ENCODE measurements at places on chromosomes 5 and 9.
A peak's percentile ranks its signal among the peaks of the same experiment; 100 is the strongest.

DNA sequence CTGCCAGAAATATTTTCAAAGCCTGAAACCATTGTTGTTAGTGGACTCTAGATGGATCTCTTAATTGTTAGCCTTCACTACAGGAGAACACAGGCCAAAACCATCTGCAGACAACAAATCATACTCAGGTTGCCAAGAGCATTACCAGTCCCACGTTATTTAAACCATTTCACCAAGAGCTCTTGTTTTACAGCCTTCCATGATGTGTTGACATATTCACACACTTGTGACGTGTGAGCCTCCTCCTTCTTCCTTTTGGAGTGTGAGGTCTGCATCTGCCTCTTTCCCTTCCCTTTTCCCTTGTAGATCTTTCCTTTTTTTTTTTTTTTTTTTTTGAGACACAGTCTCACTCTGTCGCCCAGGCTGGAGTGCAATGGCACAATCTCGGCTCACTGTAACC lies 279.0 kb downstream of the AUH start:
- no peak for DNase-seq

- DNase-seq, result peak; percentile 3
These were observed 7.7 kb downstream of the AOPEP start for GRCh38 chr9:94734054-94734754.

DNA sequence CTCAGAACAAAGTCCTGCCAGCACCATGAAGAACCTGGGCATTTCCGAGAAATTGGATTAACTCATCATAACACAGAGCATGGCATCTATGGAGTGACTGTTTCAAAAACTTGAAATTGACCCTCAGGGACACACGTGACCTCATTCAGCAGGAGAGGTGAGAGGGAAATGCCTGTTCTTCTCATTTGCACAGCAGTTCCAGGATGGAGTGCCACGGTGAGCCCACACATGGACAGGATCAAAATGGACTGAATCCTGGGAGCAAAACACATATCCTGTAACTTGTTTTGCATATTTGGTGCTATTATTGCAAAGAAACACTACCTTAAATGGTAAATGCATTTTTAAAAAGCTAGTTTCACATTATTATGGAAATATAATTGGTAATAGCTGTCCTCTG lies 256.1 kb upstream of the IRX2 start:
- no peak for DNase-seq

GRCh38 chr9:14517154-14517906 lies 175.9 kb downstream of the ZDHHC21 start:
- DNase-seq, result no peak

DNA sequence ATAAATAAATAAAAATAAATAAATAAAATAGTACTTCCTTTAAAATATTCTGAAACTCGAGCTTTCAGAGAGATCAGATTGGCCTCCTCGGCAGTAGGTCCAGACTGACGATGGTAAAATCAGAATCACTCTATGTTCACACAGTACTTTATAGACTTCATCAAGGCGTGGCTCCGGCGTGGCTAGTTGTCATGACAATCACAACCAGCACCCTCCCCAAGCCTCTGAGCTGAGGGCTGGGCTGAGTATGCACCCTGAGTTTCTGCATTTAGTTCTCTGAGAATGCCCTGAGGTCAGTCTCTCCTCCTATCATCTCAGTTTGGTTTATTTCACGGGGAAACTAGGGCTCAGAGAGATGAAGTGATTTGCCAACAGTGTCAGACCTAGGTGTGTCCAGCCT lies 43.3 kb upstream of the BARHL1 start:
- no peak for DNase-seq

DNA sequence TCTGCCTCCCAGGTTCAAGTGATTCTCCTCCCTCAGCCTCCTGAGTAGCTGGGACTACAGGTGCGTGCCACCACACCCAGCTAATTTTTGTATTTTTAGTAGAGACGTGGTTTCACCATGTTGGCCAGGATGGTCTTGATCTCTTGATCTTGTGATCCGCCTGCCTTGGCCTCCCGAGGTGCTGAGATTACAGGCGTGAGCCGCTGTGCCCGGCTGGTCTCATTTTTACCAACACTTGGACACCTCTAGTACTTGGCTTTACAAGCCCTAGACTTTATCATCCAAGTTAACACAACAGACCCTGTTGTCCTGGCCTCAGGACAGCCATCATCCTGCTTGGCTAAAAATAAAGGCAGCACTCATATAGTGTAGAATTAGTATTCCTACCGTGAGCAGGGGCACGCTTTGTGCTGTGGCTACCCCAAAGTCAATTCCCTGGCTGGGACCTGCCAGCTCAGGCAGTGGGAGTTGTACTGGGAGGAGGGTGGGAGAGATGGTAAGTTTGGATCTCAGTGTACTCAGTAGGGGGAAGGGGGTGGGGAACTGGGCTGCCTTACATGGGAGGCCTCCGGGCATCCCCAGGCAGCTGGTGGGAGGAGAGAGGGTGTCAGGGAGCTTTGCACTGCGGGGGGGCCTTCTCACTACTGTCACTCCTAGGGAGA lies 6.6 kb downstream of the PDZD2 start:
- no peak for DNase-seq

DNA sequence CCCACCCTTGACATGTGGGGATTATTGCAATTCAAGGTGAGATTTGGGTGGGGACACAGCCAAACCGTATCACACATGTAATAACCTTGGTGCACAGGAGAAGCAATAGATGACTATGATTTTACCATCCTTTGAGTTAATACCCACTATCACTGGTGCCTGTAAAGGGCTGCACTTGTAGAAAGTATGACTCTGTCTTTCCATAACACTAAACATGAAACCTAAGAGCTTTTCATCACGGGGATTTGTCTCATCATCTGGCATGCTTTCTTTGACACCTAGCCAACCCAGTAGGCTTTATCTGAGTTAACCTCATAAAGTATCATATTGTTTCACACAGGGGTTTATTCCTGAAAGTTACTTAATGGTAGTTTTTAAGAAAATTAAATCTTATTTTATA lies 188.9 kb upstream of the TNC start:
- no peak for DNase-seq

DNA sequence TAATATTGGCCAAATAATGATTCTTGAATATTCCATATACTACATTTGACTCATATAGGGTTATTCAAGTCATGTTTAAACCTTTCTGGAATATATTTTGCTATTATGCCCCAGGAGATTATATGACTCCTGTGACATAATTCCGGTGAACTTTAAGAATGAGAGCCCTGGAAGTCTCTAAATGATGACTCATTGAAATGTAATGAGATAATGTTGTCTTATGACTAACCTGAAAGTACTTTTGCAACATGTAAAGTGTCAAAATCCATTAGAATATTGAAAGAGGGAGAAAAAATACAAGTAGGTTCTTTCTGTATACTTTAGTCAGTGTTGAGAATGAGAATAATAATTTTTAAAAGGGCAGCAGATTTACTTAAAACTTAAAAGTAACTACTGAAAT lies 830.4 kb downstream of the MAT2B start:
- no peak for DNase-seq

GRCh38 chr5:87722286-87722685 lies 309.6 kb upstream of the CCNH start:
- DNase-seq, result no peak

DNA sequence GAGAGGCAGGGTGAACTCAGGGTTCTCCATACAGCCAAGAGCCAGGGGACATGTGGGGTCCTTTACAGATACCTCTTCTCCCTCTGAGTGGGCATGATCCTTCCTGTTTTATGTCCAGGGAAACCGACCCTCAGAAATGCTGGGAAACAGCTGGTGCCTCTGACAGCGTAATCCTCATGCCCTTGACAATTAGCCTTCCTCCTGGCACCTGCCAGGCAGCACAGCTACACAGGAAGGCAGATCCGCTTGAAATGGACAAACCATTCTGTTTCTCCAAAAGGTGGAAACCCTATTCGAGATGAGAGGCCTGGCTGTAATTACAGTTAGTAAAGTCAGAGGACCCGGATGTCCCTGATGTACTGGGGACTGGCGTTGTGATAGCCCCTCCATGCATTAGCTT lies 7.2 kb downstream of the ERGIC1 start:
- DNase-seq, result no peak

- no peak for DNase-seq
These were observed 81.0 kb downstream of the NDUFAF2 start for GRCh38 chr5:61026004-61026403.

- no peak for DNase-seq
These were observed 1.3 kb downstream of the TEX53 start for GRCh38 chr9:114656301-114656700.

GRCh38 chr9:120242116-120242811 lies 337.7 kb downstream of the CDK5RAP2 start:
- DNase-seq, result no peak

Data from HL-60 (cell line).